Progenitor cell of endocrine pancreas (in vitro differentiated cells): ENCODE measurements at places on chromosomes 12 and 14. TPM values are rescaled to one million over a fixed set of nuclear protein-coding genes. Genes with fewer than 3 reads are reported as not detected.

DNA sequence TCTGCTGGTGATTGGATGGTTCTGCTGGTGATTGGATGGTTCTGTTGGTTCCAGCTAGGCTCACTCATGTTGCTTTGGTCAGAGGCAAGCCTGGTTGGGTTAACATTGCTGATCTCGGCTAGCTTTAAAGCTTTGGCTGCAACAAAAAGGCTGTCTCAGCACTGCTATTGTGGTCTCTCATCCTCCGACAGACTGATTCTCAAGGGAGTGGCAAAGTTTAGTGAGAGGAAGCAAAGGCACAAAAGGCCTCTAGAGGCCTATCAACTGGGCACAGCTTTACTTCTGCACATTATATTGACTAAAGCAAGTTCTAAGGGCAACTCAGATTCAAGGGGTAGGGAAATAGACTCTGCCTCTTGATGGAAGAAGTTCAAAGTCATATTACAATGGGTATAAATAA is 84.7 kb upstream of the LGR5 start:
- no peaks in the 10 kb centered on the region for H3K4me1 ChIP-seq
- no peaks in the 10 kb centered on the region for H3K36me3 ChIP-seq
- H3K4me3 ChIP-seq = no peak overlapping the region
- DNase-seq = no peak

DNA sequence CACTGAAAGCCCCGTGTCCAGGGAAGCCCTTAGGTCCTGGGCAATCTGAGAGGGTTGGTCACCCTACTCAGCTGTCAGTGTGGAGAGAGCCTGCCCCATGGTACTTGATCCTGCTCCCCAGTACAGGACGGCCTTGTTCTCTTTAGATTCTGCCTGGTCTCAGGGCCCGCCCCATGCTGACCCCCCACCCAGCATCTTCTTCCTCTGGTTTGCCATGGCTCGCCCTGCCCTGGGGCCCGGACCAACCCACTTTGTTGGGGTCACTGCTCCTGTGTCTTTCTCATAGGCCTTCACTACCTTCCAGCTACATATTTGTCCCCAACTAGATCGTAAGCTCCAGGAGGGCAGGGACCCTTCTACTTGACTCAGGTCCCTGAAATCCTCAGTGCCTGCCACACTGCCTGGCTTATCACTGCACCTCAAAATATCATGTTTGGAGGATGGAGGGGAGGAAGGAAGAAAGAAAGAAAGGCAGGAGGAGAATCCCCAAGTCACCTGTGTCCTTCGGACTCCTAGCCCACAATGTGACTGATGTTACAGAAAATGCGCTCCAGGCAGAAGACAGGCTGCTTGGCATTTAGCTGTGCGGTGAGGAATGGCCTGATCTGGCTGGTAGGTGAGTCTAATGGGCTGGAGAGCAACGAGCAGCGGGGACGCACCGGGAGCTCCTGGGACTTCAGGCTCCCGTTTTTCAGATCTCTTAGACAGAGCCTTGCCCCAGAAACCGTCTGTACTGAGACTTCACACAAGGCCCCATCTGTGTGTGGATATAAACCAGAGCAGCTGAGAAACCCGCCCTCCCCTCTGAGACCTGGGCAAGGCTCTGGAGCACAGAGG is 66.1 kb downstream of the C14orf132 start:
- peaks cover 9% of the 10 kb centered on the region for H3K4me1 ChIP-seq
- H3K36me3 ChIP-seq = no peaks in the 10 kb centered on the region
- no peak for DNase-seq

- no peaks in the 10 kb centered on the region for H3K36me3 ChIP-seq
- no peak for DNase-seq
- no peak overlapping the region for H3K4me3 ChIP-seq
- H3K4me1 ChIP-seq = peaks cover 46% of the 10 kb centered on the region
These were observed 427 bp downstream of the SLC6A12 start for GRCh38 chr12:213527-213932.

Gene COX8C
- total RNA-seq = 1.1 TPM in 1 of 2 replicates, not detected in the other

DNA sequence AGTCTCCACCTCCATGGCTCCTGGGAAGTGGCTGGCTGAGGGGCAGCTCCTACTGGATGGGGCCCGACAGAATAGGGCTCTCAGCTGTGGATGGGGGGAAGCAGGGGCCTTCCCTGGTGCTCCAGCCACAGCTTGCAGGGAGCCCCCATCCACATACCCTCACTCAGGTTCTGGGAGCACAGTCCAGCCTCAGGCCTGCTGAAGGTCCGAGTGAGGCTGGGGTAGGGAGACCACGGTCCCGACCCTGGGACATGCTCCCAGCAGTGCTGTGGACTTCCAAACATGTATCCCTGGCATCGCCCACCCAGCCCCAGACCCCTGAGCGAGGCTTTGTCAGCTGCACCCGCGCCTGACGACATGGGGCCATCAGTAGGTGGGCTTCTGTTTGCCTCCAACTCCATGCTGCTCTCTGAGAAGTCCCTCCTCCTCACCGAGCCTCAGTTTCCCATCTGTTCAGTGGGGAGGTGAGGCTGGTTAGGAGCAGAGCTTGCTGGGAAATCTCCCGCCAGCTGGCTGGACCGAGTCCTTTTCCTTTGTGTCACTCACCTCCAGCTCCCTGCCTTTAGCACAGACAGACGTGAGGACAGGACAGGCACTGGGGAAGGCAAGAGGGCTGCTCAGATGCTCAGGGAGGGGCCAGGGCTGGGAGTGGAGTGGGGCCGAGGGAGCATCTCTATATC is 9.1 kb upstream of the ATG101 start:
- H3K4me1 ChIP-seq = peaks cover 3% of the 10 kb centered on the region
- H3K36me3 ChIP-seq = no peaks in the 10 kb centered on the region
- no peak for DNase-seq
- no peak overlapping the region for H3K4me3 ChIP-seq
- peak overlapping the region; percentile 71 for H3K27ac ChIP-seq

- DNase-seq = no peak
These were observed 441.8 kb downstream of the TMTC2 start for GRCh38 chr12:83128540-83128939.

DNA sequence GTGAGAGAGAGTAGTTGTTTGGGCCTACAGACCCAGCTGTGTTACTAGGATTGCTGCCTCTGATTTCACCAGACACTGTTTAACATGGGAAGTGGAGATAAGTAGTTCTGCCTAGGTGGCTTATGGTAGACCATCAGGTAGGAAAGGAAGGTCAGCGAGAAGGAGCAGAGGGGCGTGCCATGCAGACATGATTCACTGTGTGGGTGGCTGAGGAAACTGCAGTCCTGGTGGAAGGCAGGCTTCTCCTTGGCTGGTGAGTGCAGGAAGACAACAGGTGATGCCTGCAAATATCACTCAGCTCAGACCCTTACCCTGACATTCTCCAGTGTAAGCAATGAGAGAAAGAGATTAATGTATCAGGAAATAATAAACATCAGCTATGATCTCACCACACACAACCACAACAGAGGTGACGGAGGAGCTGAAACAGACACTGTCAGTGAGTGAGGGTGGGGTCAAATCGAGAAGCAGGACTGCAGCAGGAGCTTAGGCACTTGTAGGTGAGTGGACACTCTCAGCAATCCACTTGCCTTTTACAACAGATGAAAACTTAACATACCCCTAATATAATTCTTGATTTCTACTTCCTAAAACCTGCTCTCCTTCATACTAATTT is 2.1 kb upstream of the PRR4 start:
- no peaks in the 10 kb centered on the region for H3K27me3 ChIP-seq
- no peaks in the 10 kb centered on the region for H3K4me1 ChIP-seq
- DNase-seq = no peak
- no peak overlapping the region for H3K27ac ChIP-seq
- no peak overlapping the region for H3K4me3 ChIP-seq
